ENCODE measurements at places on chromosomes 3 and 15.
A peak's percentile ranks its signal among the peaks of the same experiment; 100 is the strongest.

- DNase-seq, result no peak
Observed at GRCh38 chr15:32641517-32642059, at the start of gene SCG5. SCG5 (plus strand) TSS chr15:32641710; CDS start chr15:32643593, 1,883 bp downstream.

GRCh38 chr15:63948436-63948835, 97.8 kb downstream of the DAPK2 start:
- DNase-seq, result peak; percentile 21

- DNase-seq, result no peak
Observed at GRCh38 chr15:69606921-69607500, 154.4 kb downstream of the RPLP1 start.

- DNase-seq, result no peak
Observed at GRCh38 chr3:120049881-120050539, 44.2 kb downstream of the GSK3B start.

DNA sequence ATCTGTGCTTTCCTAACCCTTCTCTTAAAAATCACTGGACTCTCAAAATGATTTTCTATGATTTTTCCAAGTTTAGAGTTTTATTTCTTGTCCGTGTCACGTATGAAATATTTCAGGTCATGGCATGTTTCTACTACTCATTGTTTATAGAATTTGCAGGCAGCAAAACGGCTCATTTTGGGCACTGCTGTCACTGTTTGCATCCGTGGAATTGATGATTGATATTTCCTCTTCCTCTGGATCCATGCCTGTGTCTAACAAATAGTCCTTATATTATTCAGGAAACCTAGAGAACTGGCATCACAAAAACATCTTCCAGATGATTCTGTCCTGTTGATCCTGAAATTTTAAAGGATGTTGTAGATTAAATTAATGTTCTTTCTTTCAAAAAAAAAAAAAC, 47.6 kb downstream of the LARS2 start:
- no peak for DNase-seq
